ENCODE measurements at places on chromosomes 16 and 17. TPM values are rescaled to one million over a fixed set of nuclear protein-coding genes. Genes with fewer than 3 reads are reported as not detected.

DNA sequence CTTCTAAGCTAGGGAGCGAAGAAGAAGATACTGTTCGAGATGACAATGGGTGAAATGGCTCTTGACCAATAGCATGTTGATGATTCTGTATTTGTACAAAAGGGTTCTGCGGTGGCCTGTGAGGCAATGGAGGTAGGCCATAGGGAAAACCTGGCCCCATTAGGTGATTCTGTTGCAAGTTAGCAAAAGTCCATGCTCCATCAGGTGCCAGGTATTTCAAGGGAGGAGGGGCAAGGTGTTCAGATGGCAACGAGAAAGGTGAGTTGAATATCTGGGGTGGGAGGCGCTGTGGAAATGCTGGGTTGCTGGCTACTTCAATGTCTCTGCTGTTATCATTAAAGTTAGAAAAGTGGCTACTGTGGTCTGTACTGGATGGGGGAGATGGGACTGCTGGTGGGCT lies 62.8 kb downstream of the CACNG1 start:
- no peaks in the 10 kb centered on the region for H3K27me3 ChIP-seq
- H3K27ac ChIP-seq = no peak overlapping the region
- no peak overlapping the region for H3K4me3 ChIP-seq
- no peaks in the 10 kb centered on the region for H3K4me1 ChIP-seq

RBFOX1 gene
- total RNA-seq = not detected

DOC2B gene
- total RNA-seq = 15.2 TPM

GRCh38 chr16:67207249-67208091 lies 8.5 kb downstream of the ELMO3 start:
- H3K27ac ChIP-seq = peak overlapping the region; percentile 40
- H3K36me3 ChIP-seq = peaks cover 3% of the 10 kb centered on the region
- H3K4me1 ChIP-seq = peaks cover 11% of the 10 kb centered on the region
- H3K27me3 ChIP-seq = no peaks in the 10 kb centered on the region
- H3K4me3 ChIP-seq = no peak overlapping the region

GRCh38 chr16:9049241-9049640 lies 42.2 kb upstream of the HAPSTR1 start:
- DNase-seq = no peak
- peaks cover 44% of the 10 kb centered on the region for H3K4me1 ChIP-seq
- H3K4me3 ChIP-seq = no peak overlapping the region

DNA sequence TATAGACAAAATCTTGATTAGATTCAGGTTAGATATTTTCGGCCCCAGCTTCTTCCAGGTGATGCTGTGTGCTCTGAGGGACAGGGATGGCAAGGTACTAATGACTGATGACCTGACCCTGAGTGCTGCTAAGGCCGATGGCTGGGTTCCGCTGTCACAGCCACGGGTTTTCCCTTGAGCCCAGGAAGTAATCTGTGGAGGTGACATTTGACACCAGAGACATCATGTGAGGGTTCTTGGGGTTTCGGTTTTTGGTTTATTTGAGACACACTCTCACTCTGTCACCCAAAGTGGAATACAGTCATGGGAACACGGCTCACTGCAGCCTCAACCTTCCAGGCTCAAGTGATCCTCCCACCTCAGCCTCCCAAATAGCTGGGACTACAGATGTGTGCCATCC lies 9.8 kb downstream of the OTOP3 start:
- no peaks in the 10 kb centered on the region for H3K27me3 ChIP-seq

- no peaks in the 10 kb centered on the region for H3K4me1 ChIP-seq
- H3K36me3 ChIP-seq = peaks cover 14% of the 10 kb centered on the region
- no peak overlapping the region for H3K27ac ChIP-seq
- H3K4me3 ChIP-seq = no peak overlapping the region
- DNase-seq = no peak
Measured at GRCh38 chr17:4105232-4105631, 37.6 kb downstream of the ZZEF1 start.

- no peaks in the 10 kb centered on the region for H3K27me3 ChIP-seq
- H3K27ac ChIP-seq = peak overlapping the region; percentile 66
- DNase-seq = no peak
- H3K4me1 ChIP-seq = peaks cover 38% of the 10 kb centered on the region
Measured at GRCh38 chr17:47945529-47946508, 4.4 kb downstream of the PNPO start.

ST6GALNAC1 gene
- not detected for total RNA-seq

- no peak overlapping the region for H3K4me3 ChIP-seq
- peaks cover 22% of the 10 kb centered on the region for H3K4me1 ChIP-seq
- H3K27me3 ChIP-seq = no peaks in the 10 kb centered on the region
- H3K36me3 ChIP-seq = no peaks in the 10 kb centered on the region
- no peak overlapping the region for H3K27ac ChIP-seq
- no peak for DNase-seq
Measured at GRCh38 chr17:31724619-31725018, 134.4 kb downstream of the COPRS start.

CLDN7 gene
- 286 TPM for total RNA-seq

DNA sequence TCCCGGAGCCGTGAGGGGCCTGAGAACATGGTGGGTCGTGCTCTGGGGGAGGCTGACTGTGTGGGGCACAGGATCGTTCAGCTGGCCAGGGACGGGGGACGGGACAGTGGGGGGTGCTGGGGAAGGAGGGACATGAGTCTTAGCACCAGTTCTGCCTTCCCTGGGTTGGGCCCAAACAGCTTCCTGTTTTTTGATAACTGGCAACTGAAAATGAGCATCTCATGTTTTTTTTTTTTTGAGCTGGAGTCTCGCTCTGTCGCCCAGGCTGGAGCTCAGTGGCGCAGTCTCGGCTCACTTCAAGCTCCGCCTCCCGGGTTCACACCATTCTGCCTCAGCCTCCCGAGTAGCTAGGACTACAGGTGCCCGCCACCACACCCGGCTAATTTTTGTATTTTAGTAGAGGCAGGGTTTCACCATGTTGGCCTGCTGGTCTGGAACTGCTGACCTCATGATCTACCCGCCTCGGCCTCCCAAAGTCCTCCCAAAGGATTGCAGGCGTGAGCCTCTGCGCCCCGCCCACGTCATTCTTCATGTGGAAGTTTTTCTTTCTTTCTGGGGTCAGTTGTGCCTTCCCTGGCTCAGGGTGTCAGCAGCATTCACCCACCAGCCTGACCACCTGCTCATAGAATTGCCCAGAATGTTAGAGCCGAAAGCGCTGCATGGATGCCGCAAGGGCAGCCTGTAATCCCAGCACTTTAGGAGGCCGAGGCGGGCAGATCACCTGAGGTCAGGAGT lies 6.4 kb downstream of the ASPSCR1 start:
- H3K4me1 ChIP-seq = no peaks in the 10 kb centered on the region
- peaks cover 16% of the 10 kb centered on the region for H3K36me3 ChIP-seq
- no peak overlapping the region for H3K4me3 ChIP-seq
- DNase-seq = no peak
- no peak overlapping the region for H3K27ac ChIP-seq

- H3K4me1 ChIP-seq = no peaks in the 10 kb centered on the region
- H3K27me3 ChIP-seq = peaks cover 15% of the 10 kb centered on the region
- DNase-seq = no peak
- H3K4me3 ChIP-seq = no peak overlapping the region
- no peak overlapping the region for H3K27ac ChIP-seq
Measured at GRCh38 chr17:61349350-61349749, 50.3 kb upstream of the TBX2 start.

DNA sequence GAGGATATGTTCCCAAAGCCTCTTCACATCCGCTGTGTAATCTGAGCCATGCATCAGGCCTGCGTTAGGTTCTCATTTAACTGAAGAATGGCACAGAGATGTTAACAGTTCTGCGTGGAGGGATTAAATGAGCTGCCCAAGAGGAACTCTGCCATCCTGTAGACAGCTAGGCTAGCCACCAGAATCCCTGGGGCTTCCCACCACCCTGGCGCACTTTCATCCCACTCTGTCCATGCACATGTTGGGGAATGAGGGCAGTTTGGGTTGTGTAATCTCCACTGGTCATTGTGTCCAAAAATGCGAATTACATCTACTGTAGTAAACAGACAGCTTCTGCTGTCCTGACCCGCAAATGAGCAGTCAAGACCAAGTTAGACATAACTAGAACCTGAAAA lies 1.0 kb upstream of the GLG1 start:
- peak overlapping the region; percentile 85 for H3K4me3 ChIP-seq
- DNase-seq = no peak
- peaks cover 31% of the 10 kb centered on the region for H3K4me1 ChIP-seq
- no peak overlapping the region for H3K27ac ChIP-seq

- peaks cover 13% of the 10 kb centered on the region for H3K4me1 ChIP-seq
- no peak overlapping the region for H3K4me3 ChIP-seq
- H3K27ac ChIP-seq = no peak overlapping the region
- DNase-seq = peak; percentile 48
Measured at GRCh38 chr17:37844158-37844976, 79.8 kb upstream of the TBC1D3K start.

GRCh38 chr16:85395913-85396878 lies 216.9 kb upstream of the GSE1 start:
- peaks cover 59% of the 10 kb centered on the region for H3K4me1 ChIP-seq
- DNase-seq = no peak
- no peaks in the 10 kb centered on the region for H3K36me3 ChIP-seq

CACNG5 gene
- not detected for total RNA-seq

DNA sequence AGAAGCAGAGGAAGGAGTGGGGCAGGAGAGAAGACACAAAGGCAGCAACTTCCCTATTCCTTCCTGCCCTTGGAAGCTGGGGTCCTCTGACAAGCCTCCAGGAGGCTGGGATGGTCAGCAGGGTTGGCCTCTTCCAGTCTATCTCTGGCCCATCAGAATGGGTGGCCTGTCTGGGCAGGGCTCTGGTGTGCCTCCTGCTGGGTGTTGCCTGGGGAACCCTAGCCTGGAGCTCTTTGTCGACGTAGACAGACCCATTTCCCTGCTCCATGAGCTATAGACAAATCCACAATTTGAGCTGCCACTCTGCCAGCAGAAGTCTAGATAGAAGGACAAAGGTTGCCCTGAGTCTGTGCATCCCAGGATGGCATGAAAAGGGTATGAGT lies 11.4 kb downstream of the IGFBP4 start:
- DNase-seq = no peak
- peaks cover 33% of the 10 kb centered on the region for H3K4me1 ChIP-seq
- no peak overlapping the region for H3K27ac ChIP-seq
- no peak overlapping the region for H3K4me3 ChIP-seq
- no peaks in the 10 kb centered on the region for H3K27me3 ChIP-seq

GRCh38 chr17:17167356-17167755 lies 38.8 kb downstream of the PLD6 start:
- H3K27ac ChIP-seq = no peak overlapping the region
- no peaks in the 10 kb centered on the region for H3K4me1 ChIP-seq
- peaks cover 39% of the 10 kb centered on the region for H3K36me3 ChIP-seq
- H3K27me3 ChIP-seq = no peaks in the 10 kb centered on the region

DNA sequence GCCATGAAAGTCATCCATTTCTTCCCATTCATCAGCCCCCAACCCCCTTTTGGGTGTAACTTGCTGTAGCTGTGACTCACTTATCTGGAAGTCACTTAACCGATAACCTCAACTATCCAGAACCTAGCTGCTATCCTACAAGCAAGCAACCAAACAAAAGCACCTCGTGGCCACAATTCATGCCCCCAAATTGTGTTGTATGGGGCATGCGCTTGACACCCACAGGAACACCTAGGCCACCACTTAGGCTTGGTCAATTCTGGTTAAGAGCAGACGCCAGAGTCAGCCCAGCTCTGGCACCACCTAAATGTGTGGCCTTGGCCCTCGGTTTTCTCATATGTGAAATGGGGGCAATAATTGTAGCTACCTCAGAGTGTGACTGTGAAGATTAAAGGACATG lies 3.7 kb downstream of the PIK3R5 start:
- peaks cover 3% of the 10 kb centered on the region for H3K27me3 ChIP-seq
- H3K27ac ChIP-seq = no peak overlapping the region
- no peak for DNase-seq
- H3K36me3 ChIP-seq = no peaks in the 10 kb centered on the region
- H3K4me3 ChIP-seq = no peak overlapping the region

- peak; percentile 88 for DNase-seq
- H3K4me3 ChIP-seq = no peak overlapping the region
- H3K36me3 ChIP-seq = no peaks in the 10 kb centered on the region
- H3K4me1 ChIP-seq = peaks cover 100% of the 10 kb centered on the region
Measured at GRCh38 chr17:48241131-48241591, 133.6 kb downstream of the SNX11 start.

- no peak overlapping the region for H3K27ac ChIP-seq
- no peak for DNase-seq
- no peaks in the 10 kb centered on the region for H3K27me3 ChIP-seq
- no peak overlapping the region for H3K4me3 ChIP-seq
Measured at GRCh38 chr16:86391984-86392383, 118.3 kb upstream of the FOXF1 start.

CASKIN1 gene
- total RNA-seq = 5.9 TPM

DNA sequence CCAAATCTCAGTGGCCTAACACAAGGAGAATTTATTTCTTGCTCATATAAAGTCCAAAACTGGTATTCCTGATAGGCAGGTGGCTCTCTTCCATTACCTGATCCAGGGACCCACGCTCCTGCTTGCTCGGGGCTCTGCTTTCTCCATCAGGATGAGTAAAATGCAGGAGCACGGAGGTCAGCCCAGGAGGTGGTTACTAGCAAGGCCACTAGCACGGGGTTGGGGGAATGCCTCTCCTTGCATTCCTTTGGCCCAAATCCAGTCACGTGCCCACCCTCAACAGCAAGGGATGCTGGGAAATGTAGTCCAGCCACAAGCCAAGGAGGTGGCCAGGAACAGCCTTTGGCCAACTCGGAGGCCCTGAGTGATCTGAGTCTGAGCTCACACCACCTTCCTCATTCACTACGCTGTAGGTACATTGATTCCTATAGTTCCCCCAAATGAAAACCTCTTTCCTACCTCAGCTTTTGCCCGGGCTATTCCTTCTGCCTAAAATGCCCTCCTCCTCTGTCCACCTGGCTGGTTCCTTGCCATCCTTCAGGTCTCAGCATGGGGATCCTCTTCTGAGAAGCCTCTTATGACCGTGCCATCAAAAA lies 38.3 kb upstream of the HAPSTR1 start:
- H3K4me3 ChIP-seq = no peak overlapping the region
- DNase-seq = peak; percentile 74
- H3K4me1 ChIP-seq = peaks cover 44% of the 10 kb centered on the region
- H3K27ac ChIP-seq = 0 out of 2 replicates have a peak overlapping the region, but pooled peaks have one; percentile 11

DNA sequence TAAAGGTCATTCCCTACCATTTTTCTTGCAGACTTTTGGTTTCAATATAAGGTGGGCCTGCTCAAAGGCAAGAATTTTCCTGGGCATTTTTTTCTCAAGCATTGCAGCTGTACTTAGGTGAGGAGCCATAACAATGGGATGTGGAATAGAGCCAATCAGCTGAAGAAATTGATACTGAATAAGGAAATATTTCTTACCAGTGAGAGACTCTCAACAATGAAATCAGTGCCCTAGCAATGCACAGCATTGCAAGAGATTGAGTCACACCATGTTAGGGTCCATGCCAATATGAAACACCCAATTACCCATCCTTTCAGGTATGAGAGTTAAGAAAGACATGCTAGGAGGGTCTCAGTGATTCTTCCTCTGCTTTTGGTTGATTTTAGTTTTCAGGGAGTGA lies 237.6 kb downstream of the SOX9 start:
- no peaks in the 10 kb centered on the region for H3K36me3 ChIP-seq
- peaks cover 8% of the 10 kb centered on the region for H3K4me1 ChIP-seq
- no peak overlapping the region for H3K4me3 ChIP-seq
- DNase-seq = no peak
- H3K27ac ChIP-seq = no peak overlapping the region

ASGR2 gene
- total RNA-seq = 0.32 TPM

EXOC3L1 gene
- 0.30 TPM for total RNA-seq
